ENCODE measurements at places on chromosomes 16 and 17.

- no peak for DNase-seq
Observed at GRCh38 chr17:42512733-42513251, 23.2 kb upstream of the NAGLU start.

- peak; percentile 96 for DNase-seq
Observed at GRCh38 chr17:79777894-79778503, at the start of gene CBX2. Gene CBX2, plus strand, starts transcription at chr17:79778148. Its CDS starts 88 bp downstream, at chr17:79778236.

DNA sequence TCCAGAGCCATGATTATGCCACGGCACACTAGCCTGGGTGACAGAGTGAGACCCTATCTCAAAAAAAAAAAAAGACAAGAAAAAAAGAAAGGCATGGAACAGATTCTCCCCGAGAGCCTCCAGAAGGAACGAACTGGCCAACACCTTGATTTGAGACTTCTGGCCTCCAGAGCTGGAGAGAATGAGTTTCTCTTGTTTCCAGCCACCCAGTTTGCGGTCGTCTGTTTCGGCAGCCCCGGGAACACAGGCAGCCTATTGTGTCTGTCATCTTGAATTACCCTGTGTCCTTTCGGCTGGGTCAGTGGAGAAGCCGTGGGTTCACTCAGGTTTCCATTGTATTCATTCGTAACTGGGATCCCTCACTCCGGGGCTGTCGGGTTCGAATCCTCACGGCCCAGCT, 83.9 kb downstream of the RPA1 start:
- no peak for DNase-seq

DNA sequence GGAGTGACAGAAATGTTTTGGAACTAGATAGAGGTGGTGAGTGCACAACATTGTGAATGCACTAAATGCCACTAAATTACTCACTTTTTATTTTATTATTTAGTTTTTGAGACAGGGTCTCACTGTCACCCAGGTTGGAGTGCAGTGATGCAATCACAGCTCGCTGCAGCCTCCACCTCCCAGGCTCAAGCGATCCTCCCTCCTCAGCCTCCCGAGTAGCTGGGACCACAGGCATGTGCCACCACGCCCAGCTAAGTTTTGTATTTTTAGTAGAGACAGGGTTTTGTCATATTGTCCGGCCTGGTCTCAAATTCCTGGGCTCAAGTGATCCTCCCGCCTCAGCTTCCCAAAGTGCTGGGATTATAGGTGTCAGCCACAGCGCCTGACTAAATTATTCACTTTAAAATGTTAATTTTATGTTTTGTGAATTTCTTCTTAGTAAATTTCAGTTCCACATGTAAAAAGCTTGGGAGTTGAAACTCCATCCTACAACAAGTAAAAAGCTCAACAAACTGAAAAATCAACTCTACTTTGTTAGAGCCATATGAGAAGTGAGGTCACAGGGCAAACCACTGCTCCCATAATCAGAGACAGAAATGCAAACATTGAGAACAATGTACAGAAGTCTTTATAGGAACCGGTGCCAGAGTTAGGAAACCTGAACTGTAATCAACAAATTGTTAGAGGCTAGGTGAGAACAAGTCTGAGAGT, 13.8 kb upstream of the SLC5A10 start:
- DNase-seq, result no peak

- no peak for DNase-seq
Observed at GRCh38 chr16:85633438-85633743, 20.3 kb downstream of the GSE1 start.

GRCh38 chr16:50756473-50756872, 14.6 kb downstream of the CYLD start:
- DNase-seq, result no peak

GRCh38 chr17:31195305-31195704, 100.5 kb downstream of the NF1 start:
- no peak for DNase-seq

DNA sequence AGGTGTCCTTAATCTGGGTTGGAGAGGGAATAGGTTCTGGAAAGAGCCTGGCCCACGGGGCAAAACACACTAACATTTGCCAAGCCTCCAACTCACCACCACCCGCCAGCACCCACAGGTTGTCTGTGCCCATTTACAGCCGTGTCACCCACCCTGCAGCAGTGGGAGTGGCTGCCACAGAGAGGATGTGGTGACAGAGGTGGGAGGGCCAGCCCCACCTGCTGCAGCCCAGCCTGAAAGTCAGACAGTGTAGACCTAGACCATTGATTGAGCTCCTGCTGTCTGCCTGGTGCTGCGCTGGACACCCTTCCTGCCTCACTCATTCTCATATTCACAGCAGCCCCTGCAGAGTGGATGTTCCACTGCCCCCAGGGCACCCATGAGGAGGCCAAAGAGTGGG, 44.7 kb downstream of the IL21R start:
- no peak for DNase-seq

DNA sequence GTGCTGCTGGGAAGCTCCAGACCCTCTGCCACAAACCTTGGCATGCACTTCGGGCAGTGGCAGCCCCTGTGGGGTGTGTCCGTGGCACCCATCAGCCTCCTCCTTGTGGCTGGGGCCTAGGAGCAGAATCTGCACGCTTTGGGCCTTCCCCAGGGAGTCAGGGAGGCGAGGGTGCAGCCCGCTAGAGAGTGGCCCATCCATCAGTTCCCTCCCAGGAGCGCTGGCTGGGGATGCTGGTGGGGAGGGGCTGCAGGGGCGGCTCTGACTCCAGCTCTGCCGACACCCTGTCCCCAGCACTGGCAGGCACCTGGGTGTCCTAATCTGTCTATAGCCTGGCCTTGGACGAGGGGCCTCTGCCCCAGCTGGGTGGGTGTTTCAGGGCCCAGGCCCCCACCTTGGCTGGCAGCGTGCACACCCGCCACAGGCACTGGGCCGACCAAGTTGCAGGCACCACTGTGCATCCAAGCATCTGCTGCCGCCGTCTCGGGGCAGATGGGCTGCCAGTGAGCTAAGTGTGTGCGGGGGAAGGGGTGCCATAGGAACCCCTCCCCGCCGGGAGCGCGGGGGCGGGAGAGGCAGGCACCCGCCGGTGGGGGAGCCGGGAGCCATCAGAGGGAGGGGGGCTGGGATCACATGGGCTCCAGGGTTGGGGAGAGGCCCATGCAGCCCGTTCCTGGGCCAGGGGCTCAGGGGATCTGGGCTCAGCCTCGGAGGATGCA, 30.2 kb downstream of the ENDOV start:
- DNase-seq, result no peak

GRCh38 chr16:2751577-2752034, 832 bp upstream of the SRRM2 start:
- DNase-seq, result peak; percentile 93

GRCh38 chr16:88619859-88620815, 18.2 kb upstream of the IL17C start:
- DNase-seq, result no peak

DNA sequence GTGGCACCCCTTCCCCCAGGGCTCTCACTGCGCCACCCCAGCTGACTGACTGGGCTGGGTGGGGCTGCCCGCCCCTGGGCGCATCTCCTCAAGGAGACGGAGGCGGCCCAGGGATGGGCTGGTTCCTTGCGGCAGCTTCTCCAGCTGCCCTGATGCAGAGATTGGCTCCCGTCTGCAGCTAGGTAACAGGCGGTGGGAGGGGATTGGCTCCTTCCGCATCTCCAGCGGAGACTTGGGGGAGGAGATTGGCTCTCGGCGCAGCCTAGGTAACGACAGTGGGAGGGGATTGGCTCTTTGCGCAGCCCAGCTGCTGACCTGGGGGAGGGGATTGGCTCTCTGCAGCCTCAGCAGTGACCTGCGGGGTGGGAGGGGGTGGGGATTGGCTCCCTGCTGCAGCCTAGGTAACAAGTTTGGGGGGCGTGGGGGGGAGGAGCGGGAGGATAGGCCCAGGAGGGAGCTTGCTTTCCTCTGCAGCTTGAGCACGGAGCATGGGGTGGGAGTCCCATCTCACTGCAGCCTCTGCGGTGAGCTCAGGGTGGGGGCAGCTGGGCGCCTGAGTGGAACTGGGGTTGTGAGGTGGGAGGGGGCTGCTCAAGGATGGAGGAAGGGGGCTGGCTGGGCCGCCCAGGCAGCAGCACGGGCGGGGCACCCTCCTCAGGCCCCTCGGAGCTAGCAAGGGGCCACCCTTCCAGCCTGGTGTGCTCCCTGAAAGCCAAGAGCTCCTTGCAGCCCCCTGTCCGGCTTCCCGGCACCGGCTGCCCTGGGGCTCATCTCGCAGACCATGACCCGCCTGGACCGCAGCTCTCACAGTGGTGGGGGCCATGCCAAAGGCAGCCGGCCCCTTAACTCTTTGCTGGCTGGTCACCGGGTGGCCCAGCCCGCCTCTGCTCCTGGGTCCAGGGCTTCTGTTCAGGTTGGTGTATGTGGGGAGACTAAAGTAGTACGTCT, 6.4 kb downstream of the NFE2L1 start:
- peak; percentile 100 for DNase-seq

GRCh38 chr16:28898266-28898665, 20.0 kb downstream of the ATP2A1 start:
- no peak for DNase-seq

DNA sequence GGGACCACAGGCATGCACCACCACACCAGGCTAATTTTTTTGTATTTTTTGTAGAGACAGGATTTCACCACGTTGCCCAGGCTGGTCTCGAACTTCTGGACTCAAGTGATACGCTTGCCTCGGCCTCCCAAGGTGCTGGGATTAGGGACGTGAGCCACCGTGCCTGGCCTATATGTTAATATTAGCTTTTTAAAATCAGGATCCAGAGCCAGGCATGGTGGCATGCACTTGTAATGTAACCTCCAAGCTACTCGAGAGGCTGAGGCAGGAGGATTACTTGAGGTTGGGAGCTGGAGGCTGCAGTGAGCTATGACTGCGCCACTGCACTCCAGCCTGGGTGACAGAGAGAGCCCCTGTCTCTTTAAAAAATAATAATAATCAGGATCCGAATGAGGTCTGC, 8.5 kb upstream of the ADCY7 start:
- peak; percentile 17 for DNase-seq

GRCh38 chr16:19804538-19805323, 79.9 kb downstream of the GPRC5B start:
- DNase-seq, result peak; percentile 70
